ENCODE measurements at places on chromosomes 5 and 9.

- peak; percentile 30 for DNase-seq
Observed at GRCh38 chr9:13110766-13111417, 168.6 kb downstream of the MPDZ start.

DNA sequence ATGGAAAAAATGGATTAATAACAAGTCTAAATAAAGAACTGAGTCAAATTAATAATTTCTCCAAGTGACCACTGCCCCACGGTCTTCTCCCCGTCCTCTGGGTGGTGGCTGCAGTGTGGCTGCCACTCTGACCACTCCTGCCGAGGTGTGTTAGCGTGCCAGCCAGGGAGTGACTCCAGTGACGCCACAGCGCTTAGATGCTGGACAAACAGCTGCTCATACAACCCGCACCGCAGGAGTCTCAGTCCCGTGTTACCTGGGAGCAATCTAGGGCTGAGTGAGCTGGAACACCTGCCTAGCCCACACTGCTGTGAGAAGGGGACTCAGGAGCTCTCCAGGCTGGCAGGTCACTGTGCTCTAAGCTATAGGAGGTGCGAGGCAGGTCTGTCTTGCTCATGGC lies 10.2 kb downstream of the MAPK9 start:
- no peak for DNase-seq

GRCh38 chr9:121598167-121598964 lies 53.1 kb upstream of the DAB2IP start:
- peak; percentile 34 for DNase-seq

GRCh38 chr5:115641948-115642347 lies 16.1 kb upstream of the TMED7 start:
- DNase-seq, result no peak

DNA sequence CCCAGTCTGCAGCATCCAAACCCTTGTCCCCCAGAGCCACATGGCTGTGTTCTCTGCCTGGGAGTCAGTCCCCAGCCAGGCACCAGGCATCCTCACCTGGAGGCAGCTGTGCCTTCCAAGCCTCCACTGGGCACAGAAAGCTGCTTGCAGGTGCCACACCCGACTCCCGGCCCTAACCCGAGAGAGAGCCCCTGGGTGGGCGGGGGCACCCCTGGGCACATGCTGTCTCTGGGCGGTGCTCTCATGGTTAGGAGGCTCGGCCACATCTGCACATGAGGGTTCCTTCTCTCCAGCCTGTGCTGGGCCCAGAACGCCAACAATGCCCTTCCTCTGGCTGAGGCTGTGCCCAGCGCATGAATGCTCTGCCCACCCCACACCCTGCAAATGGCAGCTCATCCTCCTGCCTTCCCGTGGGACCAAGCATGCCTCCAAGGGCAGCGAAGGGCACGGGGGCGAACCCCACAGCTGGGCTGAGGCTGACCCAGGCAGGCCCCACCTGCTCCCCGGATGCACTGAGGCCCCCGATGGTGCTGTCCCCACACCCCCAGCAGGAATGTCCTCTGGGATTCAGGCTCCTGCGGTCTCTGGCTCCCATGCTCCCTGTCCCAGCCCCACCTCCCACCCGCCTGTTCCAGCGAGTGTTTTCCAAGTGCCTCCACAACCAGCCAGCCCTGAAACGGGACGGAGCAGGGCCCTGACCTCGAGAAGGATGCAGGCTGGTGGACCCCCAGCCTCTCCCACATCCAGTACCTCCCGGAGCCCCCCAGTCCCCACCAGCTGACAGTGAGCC lies 22.5 kb upstream of the CAMSAP1 start:
- DNase-seq, result no peak

DNA sequence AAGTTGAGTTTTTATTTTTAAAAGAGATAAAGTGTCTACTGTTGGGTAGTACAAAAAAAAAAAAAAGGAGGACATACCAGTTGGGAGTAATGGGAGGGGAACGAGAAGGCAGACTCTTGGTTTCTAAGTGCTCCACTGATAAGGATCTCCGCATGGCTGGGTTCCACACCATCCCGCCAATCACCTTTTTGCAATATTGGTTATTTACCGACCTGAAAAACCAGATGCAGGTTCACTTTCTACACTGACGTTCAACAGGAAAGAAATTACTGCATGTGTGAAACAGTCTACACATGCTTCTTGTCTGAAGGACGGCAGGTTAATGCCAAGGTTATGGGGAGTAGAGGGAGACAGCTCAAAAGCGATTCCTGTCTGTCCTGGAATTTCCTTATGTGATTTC lies 75.5 kb downstream of the PTPN3 start:
- no peak for DNase-seq

- DNase-seq, result no peak
Observed at GRCh38 chr9:94870465-94870792, 143.9 kb downstream of the AOPEP start.

DNA sequence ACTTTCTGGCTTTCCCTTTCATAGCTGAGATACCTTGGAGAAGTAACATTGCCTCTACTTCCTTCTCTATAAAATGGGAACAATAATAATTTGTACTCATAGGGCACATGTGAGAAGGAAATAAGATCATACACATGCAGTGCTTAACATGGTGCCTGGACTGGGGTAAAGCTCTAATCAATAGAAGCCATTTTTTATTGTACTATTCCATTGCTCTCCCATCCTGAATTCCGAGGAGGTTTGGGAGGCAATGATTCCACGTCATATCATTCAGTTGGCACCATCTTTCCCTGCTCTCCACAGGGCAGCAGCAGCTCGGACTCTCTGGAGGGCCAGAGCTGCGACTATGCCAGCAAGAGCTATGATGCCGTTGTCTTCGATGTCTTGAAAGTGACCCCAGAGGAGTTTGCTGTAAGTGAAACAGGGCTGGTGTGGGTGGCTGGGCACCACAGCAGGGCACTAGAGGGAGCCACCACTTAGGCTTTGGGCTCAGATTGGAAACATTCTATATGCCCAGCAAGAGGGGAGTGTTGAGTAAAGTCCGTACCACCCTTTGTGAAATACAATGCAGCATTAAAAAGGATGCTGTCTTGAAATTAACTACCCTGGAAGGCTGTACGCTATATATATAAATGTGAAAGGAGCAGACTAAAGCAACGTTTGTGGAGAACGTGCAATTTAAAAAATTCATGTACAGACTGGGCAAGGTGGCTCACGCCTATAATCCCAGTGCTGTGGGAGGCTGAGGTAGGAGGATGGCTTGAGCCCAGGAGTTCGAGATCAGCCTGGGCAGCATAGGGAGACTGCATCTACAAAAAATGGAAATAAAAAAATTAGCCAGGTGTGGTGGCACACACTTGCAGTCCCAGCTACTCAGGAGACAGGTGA lies 51.2 kb downstream of the RALGPS1 start:
- DNase-seq, result no peak

DNA sequence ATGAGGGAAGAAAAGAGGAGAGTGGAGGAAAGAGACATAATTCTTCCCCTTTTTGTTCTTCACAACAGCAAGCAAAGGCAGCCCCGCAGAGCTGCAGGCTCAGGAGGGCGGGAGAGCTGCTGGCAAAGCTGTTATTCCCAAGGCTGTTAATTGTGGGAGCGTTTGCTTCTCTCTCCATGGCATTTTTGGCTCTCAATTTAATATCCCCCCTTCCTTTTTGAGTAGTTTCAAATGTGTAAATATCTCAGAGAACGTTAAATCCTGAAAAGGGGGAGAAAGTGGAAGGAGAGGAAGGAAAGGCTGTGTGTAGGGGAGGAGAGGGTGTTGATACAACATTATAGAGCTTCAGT lies 165.7 kb downstream of the NSG2 start:
- no peak for DNase-seq

GRCh38 chr5:167448376-167448775 lies 843.1 kb upstream of the WWC1 start:
- no peak for DNase-seq

GRCh38 chr5:1663186-1663585 lies 136.5 kb downstream of the MRPL36 start:
- no peak for DNase-seq

- DNase-seq, result no peak
Observed at GRCh38 chr5:6574111-6574510, 58.7 kb downstream of the NSUN2 start.

GRCh38 chr5:112709416-112709815 lies 28.3 kb upstream of the APC start:
- DNase-seq, result no peak

- DNase-seq, result no peak
Observed at GRCh38 chr9:32701321-32702022, 66.0 kb upstream of the TAF1L start.

DNA sequence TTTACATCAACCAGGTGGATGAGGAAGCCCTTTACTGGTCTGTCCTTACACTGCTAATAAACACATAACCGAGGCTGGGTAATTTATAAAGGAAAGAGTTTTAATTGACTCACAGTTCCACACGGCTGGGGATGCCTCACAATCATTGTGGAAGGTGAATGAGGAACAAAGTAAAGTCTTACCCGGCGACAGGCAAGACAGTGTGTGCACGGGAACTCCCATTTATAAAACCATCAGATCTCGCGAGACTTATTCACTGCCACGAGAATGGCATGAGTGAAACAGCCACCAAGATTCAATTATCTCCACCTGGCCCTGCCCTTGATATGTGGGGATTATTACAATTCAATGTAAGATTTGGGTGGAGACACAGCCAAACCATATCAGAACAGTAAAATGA lies 67.3 kb upstream of the GRAMD2B start:
- no peak for DNase-seq
